ENCODE measurements at places on chromosomes 5 and 9.

DNA sequence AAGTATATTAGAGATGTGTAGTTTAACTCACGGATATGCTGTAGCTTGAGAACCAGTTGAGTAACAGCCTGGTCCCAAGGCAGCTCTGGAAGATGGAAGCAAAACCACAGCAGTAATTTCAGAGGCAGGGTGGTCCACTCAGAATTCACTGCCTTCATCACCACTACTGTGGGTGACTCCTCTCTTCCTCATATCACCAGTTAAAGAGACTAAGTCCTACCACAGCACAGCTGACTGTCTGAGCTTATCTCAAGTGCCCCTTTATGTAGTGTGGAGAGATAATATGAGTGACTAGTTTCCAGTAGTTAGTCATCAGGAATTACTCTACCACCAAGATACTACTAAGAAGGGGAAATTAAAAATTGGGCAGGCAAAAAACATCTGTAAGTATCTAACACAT lies 1571.2 kb upstream of the C9orf72 start:
- DNase-seq, result no peak

- no peak for DNase-seq
Observed at GRCh38 chr5:39201160-39201780, 18.1 kb downstream of the FYB1 start.

DNA sequence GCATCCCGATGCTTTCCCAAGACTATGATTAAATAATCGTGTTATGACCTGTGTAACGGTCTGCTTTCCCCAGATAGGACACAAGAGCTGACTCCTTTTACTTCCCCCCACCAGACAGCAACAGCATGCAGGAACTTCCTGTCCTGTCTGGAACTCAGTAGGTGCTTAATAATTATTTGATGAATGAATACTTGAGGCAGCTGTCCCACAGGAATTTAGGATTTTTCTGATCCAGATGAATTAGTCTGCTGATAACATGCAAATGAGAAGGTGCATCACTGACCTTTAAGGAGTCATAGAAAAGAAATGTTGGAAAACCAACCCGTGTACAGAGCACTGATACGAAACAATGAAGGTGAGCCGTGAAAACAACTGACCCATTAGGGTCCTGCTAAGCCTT lies 12.2 kb downstream of the RNF130 start:
- no peak for DNase-seq

GRCh38 chr9:108412755-108413154 lies 443.0 kb downstream of the ACTL7B start:
- DNase-seq, result no peak

GRCh38 chr9:121685795-121686377 lies 34.5 kb downstream of the DAB2IP start:
- DNase-seq, result no peak

- no peak for DNase-seq
Observed at GRCh38 chr9:89080193-89080592, 88.9 kb downstream of the S1PR3 start.

Measured in NCI-H187 (cell line).